ENCODE measurements at places on chromosomes 3 and 15.

DNA sequence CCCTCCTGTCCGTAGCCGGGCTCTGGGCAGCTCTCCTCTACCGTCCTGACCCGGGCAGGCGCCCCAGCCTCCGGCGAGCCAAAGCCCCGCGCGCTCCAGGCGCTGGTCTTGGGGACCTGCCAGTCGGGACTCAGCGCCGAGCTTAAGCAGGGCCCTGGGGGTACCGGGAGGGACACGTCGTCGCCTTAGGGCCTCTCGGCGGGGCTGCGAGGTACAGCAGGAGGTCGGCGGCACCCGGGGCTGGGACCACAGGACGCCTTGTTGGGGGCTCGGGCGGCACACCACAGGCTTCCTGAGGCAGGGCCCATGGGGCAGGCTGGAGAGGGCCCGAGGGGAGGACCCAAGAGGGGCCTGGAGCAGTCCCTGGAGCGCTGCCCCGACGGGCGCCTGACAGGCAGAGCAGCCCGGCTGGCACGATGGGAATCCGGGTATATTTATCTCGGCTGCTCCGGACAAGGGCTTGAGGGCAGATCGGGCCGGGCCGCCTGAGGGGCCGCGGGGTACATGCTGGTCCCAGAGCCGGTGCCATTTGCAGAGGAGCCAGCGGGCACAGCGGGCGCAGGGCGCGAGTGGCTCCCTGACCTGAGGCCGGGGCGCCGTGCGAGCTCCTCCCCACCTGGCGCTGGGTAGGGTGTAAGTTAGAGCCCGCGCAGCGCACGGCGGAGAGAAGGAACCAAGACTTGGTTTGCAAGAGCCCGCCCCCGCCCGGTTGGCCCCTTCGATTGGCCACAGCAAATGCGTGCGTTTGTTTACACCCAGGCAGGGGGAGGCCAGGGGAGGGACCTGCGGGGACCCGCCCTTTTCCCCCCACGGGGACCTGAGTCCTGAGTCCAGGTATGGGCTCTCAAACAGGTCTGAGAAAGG is 574 bp downstream of the SLC38A3 start:
- no peak for DNase-seq

DNA sequence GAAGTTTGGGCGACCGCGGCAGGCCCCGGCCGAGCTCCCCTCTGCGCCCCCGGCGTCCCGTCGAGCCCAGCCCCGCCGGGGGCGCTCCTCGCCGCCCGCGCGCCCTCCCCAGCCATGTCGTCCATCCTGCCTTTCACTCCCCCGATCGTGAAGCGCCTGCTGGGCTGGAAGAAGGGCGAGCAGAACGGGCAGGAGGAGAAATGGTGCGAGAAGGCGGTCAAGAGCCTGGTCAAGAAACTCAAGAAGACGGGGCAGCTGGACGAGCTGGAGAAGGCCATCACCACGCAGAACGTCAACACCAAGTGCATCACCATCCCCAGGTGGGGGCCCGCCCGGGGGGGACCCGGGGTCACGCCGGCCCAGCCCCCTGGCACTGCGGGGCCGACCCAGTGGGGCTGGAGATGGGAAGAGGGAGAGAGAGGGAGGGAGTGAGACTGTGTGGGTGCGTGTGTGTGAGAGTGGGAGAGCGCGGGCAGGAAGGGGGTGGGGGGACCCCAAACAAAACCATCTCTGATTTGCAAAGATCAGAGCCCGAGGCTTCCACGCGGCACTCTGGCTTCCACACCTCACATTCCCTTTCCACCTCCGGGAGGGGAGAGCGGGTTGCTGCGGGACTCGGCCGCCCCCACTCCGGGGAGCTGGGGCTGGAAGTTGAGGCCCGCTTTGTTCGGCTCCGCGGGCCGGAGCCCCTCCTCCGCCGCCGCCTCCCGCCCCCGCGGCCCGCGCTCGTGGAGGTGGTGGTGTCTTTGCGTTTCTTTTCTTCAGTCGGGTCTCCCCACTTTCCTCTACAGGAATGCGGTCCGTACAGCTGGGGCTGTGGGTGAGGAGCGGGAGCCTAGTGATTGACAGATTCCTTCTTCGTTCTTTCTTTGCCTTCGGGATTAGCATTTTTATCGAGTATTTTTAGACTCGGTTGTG is 898 bp downstream of the SMAD3 start:
- no peak for DNase-seq

- no peak for DNase-seq
These were observed 117.3 kb upstream of the PLXND1 start for GRCh38 chr3:129723558-129724324.

DNA sequence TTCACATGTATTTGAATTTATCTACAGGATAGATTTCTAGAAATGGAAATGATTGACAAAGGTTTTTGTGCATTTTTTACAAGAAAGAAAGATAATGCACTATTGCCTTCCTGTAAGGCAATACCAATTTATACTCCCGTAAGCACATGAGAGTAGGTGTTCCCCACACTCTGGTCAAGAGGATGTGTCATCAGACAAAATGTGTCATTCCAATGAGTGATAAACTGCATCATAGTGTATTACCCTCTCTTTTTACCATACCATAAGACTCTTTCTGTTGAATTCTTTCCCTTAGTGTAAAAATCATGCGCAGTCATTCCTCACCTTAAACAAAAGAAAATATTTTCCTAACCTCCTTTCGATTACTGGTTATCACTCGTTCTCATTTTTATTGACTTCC is 251.0 kb downstream of the ROBO1 start:
- DNase-seq: no peak

DNA sequence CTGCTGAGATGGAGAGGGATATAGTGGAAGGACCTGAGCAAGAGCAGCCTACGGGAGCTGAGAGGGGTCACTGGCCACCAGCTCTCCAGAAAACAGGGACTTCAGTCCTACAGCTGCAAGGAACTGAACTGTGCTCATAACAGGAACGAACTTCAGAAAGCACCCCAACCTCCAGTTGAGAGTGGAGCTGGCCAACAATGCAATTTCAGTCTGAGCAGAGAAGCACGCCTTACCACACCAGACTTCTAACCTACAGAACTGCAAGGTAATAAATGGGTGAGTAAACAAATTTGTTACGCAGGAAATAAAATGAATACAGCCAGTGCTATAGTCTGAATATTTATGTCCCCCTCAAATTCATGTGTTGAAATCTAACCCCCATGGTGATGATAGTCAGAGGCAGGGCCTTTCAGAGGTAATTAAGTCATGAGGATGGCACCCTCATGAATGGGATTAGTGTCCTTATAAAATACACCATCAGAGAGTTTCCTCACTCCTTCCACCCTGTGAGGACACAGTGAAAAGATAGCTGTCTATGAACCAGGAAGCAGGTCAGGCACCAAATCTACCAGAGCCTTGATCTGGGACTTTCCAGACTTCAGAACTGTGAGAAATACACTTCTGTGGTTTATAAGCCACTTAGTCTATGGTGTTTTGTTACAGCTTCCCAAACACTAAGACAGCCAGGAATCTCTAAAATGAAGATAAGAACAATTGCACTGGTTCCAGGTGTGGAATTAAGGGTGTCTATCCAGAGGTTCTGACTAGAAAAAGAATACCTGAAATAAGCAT is 58.6 kb downstream of the SYNM start:
- DNase-seq: no peak

DNA sequence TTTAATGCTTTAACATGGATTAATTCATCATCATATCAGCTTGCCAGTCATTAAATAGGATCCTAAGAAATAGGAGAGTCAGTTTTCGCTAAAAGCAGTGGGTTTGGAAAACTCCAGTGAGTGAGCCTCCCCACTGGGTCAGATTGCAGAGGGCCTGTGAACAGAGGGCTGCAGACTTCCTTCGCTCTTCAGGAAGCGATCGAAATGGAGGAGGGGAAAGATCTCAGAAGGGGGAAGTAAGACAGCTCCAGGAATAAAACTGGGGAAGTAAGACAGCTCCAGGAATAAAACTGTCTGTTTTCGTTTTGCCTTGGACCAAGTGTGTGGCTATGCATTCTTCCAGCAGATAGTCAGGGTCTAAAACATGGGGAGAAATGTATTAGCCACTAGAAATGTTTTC is 124.8 kb upstream of the C15orf61 start:
- DNase-seq: no peak

- no peak for DNase-seq
These were observed 246.5 kb upstream of the LRRN1 start for GRCh38 chr3:3552761-3553160.

DNA sequence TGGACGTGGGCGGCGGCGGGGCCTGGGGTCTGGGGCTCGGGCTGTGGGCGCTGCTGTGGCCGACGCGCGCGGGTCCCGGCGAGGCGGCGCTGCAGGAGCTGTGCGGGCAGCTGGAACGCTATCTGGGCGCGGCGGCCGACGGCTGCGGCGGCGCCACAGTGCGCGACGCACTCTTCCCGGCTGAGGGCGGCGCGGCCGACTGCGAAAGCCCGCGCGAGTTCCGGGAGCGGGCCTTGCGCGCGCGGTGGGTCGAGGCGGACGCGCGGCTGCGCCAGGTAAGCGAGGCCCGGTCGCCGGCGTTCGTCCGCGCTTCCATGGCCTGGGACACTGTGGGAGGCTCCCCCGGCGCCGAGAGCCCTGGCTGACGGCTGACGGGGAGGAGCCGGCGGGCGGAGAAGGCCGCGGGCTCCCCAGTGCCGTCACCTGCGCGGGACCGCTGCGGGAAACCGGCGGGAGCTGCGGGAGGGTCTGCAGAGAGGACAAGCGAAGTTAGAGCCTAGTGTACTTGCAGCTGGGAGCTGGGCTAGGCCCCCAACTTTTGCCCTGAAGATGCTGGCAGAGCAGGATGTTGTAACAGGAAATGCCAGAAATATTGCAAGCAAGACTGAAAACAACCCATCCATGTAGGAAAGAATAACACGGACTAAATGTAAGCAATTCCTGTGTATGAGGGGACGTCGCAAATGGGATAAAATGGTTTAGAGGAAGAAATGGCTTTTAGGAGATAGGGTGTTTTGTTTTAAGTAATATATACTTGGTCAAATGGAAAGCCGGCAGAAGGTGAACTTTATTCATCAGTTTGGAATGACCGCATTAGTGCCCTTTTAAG is 847 bp downstream of the WHAMM start:
- no peak for DNase-seq

- DNase-seq: no peak
These were observed 963 bp upstream of the NTRK3 start for GRCh38 chr15:88257311-88258092.

GRCh38 chr3:140843656-140844055 is 98.0 kb upstream of the SLC25A36 start:
- DNase-seq: no peak

DNA sequence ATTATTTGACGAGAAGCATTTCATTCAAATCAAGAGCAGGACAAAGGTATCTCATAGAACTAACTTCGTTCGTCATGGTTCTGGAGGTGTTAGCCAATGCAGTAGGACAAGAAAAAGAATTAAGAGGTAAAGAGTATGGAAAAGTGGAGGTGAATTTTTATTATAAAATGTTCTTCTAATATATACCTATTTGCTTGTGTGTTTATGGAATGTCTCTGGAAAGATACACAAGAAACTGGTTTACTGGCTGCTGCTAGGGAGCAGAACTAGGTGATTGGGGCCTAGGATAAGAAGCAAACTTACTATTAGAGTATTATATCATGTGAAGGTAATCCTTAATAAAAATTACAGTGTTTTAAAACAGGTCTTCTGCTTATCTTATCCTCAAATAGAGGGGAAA is 30.9 kb upstream of the TATDN2 start:
- DNase-seq: no peak

GRCh38 chr15:77810130-77810571 is 177.4 kb upstream of the LINGO1 start:
- no peak for DNase-seq
